Left colon (tissue), 2 donors: ENCODE measurements at places on chromosomes 16 and 17. TPM values are rescaled to one million over a fixed set of nuclear protein-coding genes. Genes with fewer than 3 reads are reported as not detected.

- DNase-seq = no peak
Measured at GRCh38 chr17:1762901-1763898, 1.3 kb downstream of the SERPINF1 start.

- no peak for DNase-seq
Measured at GRCh38 chr17:33152783-33153182, 140.3 kb downstream of the ASIC2 start.

DNA sequence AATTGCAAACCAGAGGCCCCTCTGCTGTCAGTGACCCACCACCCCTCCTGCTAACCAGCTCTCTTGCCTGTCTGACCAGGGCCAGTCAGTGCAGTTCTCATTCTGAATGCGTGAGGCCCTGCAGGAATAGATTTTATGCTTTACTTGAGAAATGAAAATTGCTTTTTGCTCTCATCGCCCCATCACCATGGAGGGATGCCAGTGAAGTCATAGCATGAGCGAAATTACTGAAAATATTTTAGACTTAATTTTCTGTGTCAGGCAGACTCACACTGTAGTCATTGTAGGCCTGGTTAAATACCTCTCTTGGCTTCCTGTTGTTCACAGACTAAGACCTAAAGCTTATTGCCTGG lies 490.5 kb upstream of the CDH5 start:
- DNase-seq = no peak

DNA sequence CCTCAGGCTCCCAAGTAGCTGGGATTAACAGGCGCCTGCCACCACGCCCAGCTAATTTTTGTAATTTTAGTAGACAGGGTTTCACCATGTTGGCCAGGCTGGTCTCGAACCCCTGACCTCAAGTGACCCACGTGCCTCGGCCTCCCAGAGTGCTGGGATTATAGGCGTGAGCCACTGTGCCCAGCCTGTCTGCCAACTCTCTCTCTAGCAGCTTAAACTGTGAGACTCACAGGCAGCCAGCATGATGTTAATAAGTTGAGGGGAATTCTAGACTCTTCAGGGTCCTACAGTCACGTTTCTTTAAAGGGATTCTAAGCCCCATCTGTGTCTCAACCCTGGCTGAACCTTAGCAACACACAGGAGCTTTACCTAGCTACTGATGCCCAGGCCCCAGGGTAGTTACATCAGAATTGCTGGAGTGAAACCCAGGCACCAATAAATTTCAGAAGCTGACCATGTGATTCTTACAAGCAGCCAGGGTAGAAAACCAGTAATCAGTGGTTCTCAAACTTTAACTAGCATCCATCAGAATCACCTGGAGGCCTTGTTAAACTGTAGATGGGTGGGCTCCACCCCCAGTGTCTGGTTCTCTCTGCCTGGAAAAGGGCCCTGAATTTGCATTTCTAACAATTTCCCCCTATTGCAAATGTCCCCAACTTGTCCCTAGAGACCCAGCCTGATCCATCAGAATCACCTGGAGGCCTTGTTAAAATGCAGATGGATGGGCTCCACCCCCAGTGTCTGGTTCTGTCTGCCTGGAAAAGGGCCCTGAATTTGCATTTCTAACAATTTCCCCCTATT lies 30.7 kb downstream of the GPRC5B start:
- no peak for DNase-seq

Gene HEATR9
- not detected for total RNA-seq

DNA sequence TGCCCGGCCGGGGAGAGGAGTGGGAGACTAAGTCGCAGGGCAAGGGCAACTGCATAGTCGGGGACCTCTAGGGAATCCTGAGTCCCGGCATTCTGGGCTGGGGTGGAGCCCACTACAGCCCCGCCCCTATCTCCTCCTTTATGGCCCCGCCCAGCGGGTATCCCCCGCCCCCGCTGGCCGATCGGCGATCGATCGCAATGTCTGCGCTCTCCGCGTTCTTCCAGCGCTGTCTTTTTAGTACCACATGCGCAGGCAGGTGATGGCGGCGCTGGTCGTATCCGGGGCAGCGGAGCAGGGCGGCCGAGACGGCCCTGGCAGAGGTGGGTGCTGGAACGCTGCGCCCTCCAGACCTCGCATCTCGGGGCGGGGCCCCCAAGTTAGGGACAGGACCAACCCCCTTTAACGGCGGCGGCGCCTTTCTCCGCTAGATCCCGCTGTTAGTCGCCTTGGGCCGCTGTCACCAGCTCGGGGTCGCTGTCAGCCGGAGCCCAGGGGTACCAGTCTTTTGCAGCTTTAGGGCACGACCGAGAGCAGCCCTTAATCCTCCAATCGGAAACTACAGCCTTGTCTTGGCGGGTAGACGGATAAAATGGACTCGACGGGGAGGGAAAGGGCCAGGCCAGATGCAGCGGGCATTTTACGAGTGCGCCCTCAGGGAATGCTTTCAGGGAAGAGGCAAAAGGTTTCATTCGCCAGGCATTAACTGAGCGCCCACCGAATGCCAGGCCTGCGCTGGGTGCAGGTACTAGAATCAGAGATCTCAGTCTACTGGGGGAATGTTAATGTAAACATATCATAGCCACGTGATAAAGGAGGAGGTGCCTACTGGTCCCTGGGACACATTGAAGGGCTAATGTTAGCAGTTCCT lies at the start of gene DPH1:
TSS of gene DPH1 (plus strand) at position 243 of the 868 bp plus-strand sequence. CDS start at position 260, 17 bp downstream.
- DNase-seq = peak; percentile 86

GRCh38 chr17:77778636-77779489 lies 179.6 kb upstream of the TNRC6C start:
- DNase-seq = peak; percentile 24

DNA sequence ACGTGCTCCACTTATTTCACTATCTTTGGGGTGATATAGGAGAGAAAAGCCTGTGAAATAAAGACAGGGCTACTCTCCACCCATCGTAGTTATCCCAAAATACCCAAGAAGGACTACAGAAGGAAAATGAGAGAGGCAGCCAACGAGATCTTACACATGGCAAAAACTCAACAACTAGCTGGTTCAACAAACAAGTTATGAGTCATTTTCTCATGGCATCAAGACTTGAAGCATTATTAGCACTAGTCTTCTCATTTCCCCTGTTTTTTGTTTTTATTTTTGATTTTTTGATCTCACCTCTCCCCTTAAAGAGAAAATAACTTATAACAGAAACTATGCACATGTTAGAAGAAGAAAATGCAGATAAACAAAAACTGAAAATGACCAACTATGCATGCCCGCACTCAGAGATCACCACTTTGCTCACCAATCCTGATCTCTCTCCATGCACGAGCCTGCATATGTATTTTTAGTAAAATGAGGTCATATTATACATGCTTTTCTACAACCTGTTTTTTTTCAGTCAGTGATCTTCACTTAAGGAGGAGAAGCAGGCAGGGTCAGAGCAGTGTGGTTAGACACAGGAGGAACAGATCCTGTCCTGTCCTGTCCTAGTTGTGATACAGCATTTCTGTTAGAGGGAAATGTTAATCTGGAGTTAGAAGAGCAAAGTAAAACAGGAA lies 22.8 kb downstream of the FAM117A start:
- no peak for DNase-seq

DNA sequence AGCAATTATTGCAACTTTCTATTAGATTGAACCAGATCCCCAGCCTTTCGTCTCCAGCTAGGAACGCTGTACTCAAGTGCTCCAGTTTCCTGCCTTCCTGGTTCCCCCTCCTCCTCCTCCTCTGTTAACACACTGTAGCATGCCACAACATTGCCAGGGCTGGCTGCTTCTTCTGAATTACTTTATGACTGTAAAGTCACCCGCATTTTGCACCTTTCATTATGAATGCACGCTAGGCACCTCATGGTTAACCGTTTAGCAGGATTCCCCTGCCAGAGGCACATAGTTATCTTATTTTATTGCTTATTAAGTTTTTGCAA lies 4.5 kb downstream of the ZNF423 start:
- DNase-seq = peak; percentile 58

Gene SLC35G6
- not detected for total RNA-seq

DNA sequence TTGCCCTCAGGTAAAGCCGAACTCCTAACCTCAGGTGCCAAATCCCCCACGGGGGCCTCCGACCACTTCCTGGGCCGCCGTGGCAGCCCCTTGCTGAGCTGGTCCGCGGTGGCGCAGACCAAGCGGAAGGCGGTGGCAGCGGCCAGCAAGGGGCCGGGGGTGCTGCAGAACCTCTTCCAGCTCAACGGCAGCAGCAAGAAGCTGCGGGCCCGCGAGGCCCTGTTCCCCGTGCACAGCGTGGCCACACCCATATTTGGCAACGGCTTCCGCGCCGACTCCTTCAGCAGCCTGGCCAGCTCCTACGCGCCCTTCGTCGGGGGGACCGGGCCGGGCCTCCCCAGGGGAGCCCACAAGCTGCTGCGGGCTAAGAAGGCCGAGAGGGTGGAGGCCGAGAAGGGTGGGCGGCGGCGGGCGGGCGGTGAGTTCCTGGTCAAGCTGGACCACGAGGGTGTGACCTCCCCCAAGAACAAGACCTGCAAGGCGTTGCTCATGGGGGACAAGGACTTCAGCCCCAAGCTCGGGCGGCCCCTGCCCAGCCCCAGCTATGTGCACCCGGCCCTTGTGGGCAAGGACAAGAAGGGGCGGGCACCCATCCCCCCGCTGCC lies 51.6 kb downstream of the ACTG1 start:
- no peak for DNase-seq

GRCh38 chr16:65532258-65532657 lies 410.4 kb upstream of the CDH11 start:
- DNase-seq = no peak

Gene ANKRD40CL
- total RNA-seq = 63.4 TPM

Gene CCL1
- total RNA-seq = not detected

- no peak for DNase-seq
Measured at GRCh38 chr17:34902831-34903547, 58.3 kb downstream of the CCT6B start.

DNA sequence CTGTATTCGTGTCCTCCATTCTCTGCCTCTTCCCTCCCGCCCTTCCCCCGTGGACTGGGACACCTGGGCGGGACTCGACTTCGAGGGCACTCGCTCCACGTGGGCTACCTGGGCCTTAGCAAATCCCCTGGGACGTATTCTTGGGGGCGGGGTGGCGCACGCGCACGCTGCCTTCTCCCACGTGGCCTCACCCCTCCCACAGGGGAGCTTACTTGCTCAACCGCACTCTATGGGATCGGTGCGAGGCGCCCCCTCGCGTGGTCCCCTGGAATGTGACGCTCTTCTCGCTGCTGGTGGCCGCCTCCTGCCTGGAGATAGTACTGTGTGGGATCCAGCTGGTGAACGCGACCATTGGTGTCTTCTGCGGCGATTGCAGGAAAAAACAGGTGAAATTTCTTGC lies 3.5 kb downstream of the VMO1 start:
- DNase-seq = no peak

DNA sequence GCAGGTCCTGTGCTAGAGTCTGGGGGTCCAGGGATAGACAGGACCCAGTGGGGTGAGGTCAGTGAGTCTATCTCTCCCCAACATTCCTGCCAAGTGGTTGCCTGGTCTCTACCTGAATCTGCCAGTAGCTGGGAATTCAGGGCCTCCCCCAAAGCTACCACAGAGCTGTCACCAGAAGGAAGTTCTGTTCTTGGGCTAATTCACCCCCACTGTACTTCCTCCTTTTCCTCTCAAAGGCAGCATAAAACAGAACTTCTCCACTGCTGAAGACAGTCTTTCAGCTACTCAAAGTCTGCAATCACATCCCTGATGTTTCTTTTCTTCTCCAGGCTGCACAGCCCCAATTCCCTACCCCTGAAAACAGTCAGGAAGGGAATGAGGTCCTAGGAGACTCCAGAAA lies 8.7 kb downstream of the CAMTA2 start:
- DNase-seq = no peak

Gene NPIPB6
- 2.0 TPM for total RNA-seq

GRCh38 chr17:10729334-10730193 lies at the start of gene TMEM220:
Gene TMEM220, minus strand, starts transcription at chr17:10730023. Its CDS starts 172 bp downstream, at chr17:10729851.
- DNase-seq = peak; percentile 76

DNA sequence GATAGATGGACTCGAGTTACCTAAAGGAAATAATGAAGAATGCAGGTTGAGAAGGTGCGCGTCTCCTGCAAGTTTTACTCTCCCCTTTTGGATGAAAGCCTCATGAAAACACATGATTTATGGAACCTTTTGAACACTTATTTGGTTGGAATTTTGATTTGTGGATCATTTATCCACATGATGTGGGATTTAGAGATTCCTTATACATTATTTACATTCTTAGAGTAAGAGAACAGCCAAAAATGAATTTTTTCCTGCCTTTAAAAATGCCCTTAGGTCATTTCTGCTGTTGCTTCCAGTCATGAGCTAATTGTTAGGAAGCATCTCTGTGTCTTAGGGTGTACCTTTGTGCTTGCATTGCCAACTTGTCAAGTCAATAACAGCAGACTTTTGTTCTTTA lies 99.9 kb downstream of the RPTOR start:
- no peak for DNase-seq

DNA sequence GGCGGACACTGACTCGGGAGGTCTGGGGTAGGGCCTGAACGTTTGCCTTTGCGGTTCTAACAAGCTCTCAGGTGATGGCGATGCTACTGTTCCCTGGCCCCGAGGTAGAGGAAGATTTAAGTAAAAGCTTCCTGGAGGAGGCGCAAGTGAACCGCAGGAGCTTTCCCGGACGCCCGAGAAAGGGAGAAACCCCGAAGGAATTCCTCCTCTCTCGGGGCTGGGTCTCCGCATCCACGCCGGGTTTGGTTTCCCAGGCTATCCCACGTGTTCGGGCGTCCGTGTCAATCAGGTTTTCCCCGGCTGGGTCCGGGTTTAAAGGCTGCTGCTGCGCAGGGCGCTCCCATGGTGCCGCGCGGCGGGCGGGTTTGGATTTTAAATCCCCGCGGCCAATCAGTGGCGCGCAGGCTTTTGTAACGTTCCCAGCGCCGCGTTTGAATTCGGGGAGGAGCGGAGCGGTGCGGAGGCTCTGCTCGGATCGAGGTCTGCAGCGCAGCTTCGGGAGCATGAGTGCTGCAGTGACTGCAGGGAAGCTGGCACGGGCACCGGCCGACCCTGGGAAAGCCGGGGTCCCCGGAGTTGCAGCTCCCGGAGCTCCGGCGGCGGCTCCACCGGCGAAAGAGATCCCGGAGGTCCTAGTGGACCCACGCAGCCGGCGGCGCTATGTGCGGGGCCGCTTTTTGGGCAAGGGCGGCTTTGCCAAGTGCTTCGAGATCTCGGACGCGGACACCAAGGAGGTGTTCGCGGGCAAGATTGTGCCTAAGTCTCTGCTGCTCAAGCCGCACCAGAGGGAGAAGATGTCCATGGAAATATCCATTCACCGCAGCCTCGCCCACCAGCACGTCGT lies at the start of gene PLK1:
TSS of gene PLK1 (plus strand) at position 460 of the 844 bp plus-strand sequence. CDS start at position 504, 44 bp downstream.
- peak; percentile 89 for DNase-seq
